H54 (cell line): ENCODE measurements at places on chromosomes 2 and 18.
A peak's percentile ranks its signal among the peaks of the same experiment; 100 is the strongest.

DNA sequence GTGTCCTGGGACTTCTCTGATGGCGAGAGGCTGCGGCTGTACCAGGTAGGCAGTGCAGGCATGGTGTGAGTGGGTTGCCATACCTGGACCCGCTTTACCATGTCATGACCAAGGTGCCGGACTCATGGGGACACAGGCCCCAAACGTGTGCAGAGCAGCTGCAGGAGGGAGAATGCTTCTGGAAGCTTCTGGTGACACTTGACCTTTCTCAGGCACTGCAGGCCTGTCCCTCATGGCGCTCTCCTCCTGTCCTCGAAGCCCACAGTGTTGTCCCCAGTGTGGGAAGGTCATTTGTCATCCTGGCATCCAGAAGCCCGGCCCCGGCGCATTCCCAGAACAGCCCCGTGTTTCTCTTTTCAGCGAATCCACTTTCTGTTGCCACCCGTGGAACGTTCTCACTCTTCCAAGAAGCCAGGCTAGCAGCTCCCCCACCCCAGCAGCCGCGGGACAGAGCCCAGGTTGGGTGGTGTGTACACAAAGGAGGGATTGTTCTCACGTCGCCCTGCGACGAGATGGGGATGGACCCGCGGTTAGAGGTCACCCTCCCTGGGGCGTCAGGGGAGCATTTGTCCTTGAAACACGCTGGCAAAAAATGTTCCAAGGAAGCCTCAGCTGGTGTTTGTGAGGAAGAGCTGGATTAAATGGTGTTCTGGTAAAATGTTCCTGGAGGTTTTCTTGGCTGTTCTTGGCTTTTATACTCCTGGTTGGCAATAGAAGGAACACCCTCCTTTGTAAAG lies 43.7 kb downstream of the SH3BP4 start:
- no peak for DNase-seq

- peak; percentile 52 for DNase-seq
Observed at GRCh38 chr2:101827246-101827645, 129.7 kb downstream of the MAP4K4 start.

DNA sequence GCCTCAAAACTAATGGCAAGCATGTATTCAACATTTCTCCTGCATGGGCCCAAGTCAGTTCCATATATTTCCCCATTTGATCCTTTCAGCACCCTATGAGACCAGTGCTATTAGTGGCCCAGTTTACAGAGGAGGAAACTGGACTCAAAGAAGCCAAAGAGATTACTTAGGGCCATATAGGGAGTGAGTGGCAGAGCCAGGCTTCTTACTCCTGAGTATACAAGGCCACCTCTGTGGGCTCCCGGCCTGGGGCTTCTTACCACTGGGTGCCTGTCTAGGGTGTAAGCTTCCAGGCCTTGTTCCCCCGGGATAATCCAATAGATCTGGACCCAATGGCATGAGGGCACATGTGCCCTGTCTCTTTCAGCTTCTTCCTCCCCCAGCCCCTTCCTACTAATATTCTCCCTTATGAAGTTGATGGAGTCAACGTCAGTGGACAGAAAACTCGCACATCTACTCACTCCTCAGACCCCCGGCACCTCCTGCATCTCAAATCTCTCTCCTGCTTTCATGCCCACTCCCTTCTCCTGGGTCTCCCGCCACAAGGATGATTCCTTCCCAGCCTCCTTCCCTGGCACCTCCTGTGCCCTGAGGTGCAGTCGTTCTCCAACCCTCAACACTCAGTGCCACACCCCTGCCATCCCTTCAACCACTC lies 222.6 kb downstream of the ANAPC1 start:
- no peak for DNase-seq

DNA sequence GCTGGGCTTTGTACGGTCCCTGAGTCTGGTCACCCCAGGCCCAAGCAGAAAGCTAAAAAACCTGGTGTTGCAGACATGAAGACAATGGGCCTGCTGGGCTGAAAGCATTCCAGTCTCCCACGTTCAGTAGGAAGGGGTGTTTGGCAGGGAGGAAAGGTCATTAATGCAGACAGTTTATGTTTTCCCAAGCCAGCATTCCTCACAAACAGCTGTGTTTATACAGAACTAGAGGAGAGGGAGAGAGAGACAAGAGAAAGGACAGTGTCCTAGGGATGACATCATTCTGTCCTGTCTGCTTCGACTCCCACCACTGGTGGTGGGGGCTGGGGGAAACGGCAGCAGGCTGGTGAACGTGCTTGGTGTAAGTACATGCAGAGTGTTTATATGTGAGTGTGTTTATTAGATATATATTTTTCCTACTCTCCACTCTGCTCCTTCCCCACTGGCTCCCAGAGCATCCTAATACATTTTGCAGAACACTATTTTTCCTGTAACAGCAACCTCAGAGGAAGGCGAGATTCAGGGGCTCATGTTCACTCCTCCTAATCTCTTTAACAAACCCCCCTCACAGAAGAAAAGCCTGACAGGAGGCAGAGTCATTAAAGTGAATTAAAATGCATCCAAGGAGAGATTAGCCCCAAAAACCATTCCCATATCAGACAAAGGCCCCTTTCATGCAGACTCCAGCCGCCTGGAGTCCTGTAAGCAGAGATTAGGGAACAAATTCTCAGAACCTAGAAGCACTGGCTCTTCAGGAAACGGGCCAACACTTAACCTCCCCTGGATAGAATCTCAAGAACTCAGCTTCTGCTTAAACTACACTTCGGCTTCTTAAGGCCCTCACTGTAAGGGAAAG lies 380.4 kb downstream of the TNS1 start:
- DNase-seq = no peak

DNA sequence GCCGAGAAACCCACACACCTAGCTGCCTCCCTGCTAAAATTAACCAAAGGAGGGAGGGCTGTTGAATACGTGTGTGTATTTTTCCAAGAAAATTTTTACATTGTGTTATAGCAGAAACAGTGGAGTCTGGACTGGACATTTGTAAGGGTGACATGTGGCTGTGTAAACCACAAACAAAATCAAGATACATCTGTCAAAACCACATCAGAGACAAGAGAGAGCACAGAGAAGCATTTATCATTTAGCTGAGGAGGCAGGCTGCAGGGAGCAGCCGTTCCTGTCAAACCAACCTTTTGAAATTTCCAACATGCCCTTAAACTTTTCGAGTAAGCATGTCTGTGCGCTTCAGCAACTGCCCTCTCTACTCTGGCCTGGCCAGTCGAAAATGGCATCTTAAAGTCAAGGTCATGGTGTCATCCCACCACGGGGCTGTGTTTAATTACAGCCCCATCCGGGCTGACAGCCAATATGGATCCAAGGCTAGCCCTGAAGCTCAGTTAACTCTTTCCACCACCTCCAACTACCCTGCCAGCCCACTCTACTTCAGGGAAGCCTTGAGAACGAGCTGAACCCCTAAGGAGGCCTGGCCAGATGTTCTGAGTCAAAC lies 8.4 kb downstream of the BCL11A start:
- no peak for DNase-seq

- no peak for DNase-seq
Observed at GRCh38 chr2:118242216-118242615, 153.9 kb downstream of the INSIG2 start.

- DNase-seq = no peak
Observed at GRCh38 chr18:74505776-74506175, 9.6 kb downstream of the CNDP2 start.

DNA sequence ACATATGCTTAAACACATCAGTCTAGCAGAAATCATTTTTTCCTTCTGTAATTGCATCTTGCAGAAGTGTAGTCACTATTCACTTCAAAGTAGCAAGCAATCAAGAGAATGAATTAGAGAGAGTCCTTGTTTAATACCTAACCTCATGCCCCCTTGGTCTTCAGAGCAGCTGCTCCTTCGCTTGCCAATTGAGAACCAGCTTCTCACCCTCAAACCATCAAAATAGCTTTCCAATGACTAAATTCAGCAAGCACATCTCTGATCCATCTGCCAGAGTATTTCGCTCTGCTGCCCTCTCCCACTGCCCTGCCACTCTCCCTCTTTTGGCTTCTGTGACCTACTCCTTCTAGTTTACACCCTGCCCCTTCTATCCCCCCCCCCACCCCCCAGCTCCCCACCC lies 120.7 kb upstream of the AGAP1 start:
- DNase-seq = no peak

- no peak for DNase-seq
Observed at GRCh38 chr2:197011801-197012641, 85.5 kb upstream of the PGAP1 start.

GRCh38 chr2:236207472-236207871 lies 39.3 kb upstream of the GBX2 start:
- DNase-seq = no peak

GRCh38 chr2:239944694-239945551 lies 80.2 kb downstream of the NDUFA10 start:
- DNase-seq = no peak

DNA sequence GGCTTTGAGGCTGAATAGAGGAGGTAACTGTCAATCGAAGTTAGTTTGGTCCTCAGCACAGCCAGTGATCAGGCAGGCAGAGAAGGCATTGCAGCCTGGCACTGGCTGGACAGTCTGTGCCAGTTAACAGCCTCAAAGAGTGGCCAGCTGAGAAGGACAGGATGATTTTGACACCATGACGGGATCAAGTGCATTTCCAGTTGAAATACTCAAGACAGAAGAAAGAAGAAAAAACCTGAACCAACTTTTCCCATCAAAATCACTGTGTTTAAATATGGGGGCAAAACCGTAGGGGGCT lies 96.7 kb upstream of the ZCCHC2 start:
- DNase-seq = no peak

DNA sequence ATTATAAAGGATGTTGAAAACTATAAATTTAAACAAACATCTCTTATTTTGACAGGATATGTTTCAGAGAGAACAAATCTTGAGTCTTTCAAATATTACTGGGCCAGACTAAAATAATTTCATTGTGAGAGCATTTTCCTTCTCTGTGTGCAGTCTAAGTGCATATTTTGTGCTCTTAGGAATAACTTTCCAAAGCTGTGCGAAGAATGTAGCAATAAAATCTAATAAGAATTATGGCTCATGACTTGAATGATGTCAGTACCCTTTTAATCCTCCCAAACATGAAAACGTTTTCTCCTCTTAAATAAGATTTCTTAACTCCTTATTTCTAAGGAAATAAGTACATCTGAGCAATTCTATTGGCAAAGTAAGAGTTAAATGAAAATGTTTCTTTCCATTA lies 76.2 kb upstream of the EFEMP1 start:
- no peak for DNase-seq

DNA sequence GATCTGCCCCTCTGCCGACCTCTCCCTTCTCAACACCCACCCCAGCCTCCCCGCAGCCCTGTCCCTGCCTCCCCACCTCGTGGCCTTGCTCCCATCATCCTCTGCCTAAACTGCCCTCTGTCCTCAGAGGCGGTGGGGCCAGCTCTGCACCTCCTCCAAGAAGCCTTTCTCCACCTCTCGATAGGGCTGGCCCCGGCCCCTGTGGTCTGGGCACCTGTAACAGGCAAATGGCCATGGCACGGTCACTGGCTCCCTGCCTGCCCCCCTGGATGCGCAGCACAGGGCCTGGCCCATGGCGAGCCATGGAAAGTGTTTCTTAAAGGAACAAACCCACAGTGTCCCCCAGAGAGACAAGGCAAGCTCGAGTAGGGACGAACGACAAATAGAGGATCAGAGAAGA lies 42.0 kb downstream of the MYO7B start:
- no peak for DNase-seq

DNA sequence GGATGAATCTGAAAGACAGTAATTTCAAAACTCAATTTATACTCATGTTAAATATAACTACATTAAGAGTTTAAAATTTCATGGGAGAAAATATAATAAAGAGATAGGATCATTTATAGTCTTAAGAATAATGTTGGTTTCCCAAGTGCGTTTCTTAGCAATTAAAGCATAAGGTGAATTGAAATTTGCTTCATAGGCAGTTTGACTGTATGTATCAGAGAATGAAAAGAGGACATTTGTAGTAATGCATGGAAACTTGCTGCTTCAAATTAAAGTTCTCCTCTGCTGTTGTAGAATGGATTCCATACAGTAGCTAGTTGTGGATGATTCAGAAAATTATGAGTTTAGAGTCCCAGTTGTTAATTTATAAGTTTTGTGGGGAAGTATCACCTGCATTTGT lies 68.1 kb downstream of the NUP35 start:
- no peak for DNase-seq
